ENCODE measurements at places on chromosomes 13 and 19. TPM values are rescaled to one million over a fixed set of nuclear protein-coding genes. Genes with fewer than 3 reads are reported as not detected.

Gene CBARP
- 1.1 TPM for total RNA-seq

Gene SLITRK6
- not detected for total RNA-seq

Gene COL4A1
- total RNA-seq: 0.66 TPM

Gene SMIM44
- total RNA-seq: not detected
